CD4-positive, alpha-beta T cell treated with Interleukin-21 for 1 hour (primary cell): ENCODE measurements at places on chromosomes 5 and 9.
A peak's percentile ranks its signal among the peaks of the same experiment; 100 is the strongest.

DNA sequence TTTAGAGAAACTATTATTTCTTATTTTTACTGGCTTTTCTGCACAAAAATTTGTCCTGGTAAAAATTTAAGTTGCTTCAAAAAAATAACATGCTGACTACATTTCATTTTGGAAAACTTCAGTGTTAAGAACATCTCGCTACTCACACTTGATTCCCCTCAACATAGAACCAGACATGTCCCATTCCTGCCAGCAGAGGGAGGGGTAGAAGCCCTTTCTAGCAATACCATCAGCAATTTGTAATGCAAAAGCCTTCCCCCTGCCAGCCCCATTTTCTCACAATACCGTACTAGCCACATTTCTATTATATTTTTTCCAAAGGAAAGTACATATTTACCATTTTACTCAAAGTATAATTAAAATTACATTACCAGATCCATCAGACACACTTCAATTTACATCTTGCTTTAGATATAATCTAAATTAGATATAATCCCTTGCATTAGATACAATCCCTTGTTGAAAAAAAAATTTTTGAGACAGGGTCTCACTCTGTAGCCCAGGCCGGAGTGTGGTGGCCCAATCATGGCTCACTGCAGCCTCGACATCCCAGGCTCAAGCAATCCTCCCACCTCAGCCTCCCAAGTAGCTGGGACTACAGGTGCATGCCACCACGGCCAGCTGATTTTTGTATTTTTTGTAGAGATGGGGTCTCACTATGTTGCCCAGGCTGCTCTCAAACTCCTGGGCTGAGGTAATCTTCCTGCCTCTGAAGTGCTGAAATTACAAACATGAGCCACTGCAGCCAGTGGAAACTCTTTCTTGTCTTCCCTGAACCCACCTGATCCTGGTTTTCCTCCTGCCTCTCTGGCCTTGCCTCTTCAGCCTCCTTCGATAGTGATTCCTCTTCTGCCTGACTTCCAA is 39.6 kb upstream of the IDNK start:
- DNase-seq, result peak; percentile 40

DNA sequence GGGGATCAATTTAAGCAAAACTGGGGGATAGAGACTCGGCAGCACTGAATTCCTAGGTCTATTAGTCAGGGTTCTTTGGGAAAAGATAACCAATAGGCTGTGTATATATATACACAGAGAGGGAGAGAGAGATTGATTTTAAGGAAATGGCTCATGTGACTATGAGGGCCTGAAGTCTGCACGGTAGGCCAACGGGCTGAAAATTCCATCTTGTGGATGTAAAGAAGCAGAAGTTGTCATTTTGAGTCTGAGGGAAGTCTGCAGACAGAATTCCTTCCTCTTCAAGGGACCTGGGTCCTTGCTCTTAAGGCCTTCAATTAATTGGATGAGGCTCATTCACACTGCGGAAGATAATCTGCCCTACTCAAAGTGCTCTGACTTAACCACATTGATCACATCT is 60.1 kb upstream of the ZNF622 start:
- DNase-seq, result no peak

GRCh38 chr9:132026932-132027585 is 52.6 kb downstream of the MED27 start:
- no peak for DNase-seq

GRCh38 chr9:27632254-27632653 is 59.0 kb upstream of the C9orf72 start:
- DNase-seq, result no peak

DNA sequence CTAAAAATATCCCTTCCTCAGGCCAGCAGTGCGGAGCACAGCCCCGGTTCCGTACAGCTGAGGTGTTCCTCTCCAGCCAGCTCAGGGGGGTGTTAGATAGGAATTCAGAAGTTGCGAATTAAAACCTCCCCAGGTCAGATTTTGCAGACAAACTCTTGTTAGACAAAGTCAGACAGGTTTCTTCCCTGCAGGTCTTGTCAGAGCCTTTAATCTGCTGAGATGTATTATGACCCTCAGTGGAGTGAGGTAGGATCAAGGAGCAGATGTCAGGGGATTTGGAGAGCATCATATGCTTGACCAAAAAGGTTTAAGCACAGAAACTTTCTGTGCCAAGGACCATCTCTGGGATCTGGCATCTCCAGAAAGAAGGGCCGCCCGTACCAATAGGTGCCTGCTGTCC is 60.1 kb downstream of the NTNG2 start:
- no peak for DNase-seq

GRCh38 chr9:20042128-20042711 is 253.4 kb upstream of the SLC24A2 start:
- DNase-seq, result no peak

GRCh38 chr5:1324301-1324700 is 20.6 kb downstream of the CLPTM1L start:
- DNase-seq, result no peak

DNA sequence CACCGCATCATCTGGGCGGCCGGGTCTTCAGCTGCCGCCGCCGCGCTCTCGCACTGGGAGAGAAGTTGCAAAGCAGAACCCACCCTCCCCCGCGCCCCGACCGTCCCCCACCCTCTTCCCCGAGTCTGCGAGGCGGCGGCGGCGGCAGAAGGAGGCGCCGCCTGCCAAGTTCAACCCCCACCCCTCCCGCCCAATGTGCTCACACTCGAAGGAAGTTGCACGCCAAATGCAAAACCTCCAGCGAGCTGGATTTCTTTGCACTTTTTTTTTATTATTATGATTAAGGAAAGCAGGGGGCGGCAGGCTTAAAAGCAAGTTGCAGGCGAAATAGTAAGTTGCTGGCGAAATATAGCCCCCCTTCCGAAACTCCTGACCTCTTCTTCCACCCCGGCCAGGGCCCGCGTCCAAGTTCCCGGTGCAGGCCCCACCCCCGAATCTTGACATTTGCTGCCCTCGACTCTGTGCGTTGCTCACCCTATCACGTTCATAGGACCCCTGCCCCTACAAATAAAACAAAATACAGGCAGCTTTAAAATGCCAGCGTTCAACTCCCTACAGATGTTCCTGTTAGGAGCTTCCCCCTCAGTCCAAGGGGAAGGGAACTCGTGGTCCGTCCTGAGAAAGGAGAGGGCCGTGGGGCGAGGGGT is 1.1 kb upstream of the NR3C1 start:
- peak; percentile 75 for DNase-seq

DNA sequence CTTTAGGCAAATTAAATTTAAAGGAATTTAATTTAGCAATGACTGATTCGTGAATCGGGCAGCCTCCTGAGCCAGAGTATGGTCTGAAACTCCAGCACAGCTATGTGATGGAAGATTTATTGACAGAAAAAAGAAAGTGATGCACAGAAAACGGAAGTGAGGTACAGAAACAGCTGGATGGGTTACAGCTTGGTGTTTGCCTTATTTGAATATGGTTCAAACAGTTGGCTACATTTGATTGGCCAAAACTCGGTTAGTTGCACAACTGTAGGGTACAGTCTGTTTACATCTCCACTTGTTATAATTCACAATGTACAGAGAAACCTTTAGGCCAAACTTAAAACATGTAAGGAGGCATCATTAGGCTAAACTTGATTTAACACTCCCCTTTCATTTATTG is 1716.1 kb upstream of the C9orf72 start:
- no peak for DNase-seq

DNA sequence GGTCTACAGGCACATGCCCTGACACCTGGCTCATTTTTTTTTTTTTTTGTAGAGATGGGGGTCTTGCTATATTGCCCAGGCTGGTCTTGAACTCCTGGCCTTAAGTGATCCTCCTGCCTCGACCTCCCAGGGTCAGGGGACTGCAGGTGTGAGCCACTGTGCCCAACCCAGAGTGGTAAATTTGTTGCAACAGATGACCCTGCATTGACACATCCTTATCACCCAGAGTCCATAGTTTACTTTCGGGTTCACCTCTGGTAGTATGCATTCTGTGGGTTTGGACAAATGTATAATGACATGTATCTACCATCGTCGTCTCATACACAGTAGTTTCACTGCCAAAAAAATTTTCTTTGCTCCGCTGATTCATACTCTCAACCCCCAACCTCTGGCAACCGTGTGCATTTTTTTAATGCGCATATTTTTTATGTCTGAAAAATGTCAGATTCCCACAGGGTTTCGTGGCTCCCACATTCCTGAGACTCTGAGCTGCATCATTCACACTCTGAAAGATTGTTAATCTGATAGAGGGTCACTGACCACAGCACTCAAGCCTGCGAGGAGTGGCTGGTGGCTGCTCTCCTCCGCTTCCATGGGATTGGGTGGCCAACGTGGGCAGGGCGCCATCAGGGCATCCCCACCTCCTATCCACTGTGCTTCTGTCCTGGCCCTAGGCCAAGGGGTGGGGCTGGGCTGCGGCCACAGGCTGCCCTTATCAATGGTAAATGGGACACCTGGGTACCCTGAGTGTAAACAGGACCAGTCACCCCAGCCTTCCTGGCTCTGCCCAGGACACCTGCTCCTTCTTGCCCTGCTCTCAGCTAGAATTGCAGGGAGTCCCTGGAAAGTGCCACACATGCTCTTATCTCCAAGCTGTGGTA is 9.6 kb downstream of the NDST1 start:
- DNase-seq, result no peak
